ENCODE measurements at places on chromosomes 3 and 15.

GRCh38 chr15:72541674-72542073, 67.5 kb downstream of the ARIH1 start:
- DNase-seq: no peak

DNA sequence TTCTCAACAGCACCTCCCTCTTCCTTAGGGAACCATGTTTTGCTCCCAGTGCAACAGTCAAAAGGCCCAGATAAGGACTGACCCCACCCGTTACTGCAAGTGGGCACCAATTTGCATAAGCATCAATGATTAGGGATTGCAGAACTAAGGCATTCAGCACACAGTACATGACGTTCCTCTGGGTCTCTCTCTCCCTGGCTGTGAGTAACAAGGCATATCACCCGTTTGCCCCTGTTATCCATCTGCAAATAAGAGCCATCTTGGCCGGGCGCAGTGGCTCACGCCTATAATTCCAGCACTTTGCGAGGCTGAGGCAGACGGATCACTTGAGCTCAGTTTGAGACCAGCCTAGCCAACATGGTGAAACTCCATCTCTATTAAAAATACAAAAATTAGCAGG, 18.8 kb downstream of the MAGI1 start:
- no peak for DNase-seq

DNA sequence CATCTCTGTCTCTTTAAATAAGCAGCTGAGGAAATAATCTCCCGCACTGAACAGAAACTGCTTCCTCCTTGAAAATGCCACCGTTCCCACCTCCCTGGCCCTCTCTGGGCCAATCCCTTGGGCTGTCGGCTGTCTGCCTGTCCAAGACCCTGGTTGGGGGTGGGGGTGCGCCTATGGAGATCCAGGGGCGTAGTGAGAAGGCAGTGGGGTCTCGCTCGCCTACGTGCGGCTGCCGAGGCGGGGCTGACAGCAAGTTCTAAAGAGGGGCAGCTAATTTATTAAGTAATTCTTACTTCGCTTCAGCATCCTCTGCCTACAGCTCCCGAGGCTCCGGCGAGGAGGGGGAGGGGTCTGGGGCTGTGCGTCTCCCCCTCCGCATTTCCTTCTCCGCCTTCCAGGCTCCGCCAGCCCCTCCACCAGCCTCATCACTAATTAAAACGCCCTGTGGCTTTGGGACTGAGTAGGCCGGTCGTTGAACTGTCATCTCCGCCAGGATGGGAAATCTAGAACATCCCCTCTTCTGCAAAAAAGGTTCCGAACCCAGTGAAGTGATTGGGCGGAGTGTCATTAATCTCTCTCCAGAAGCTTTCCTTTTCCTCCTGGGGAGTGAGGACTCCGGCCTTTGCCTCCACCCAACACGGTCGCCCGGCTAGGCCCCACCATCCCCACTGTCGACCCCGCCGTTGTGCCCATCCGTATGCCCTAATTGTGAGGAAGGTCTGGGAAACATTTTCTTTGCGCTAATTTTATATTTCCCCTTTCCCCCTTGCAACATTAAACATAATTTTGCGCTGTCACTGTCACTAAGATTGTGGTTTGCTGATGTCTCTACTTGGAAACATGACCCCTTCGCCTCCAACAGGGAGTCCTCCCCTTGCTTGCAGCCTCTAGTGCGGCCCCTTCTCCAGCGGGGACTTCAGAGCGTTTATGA, 16.9 kb downstream of the NR2F2 start:
- peak; percentile 45 for DNase-seq

DNA sequence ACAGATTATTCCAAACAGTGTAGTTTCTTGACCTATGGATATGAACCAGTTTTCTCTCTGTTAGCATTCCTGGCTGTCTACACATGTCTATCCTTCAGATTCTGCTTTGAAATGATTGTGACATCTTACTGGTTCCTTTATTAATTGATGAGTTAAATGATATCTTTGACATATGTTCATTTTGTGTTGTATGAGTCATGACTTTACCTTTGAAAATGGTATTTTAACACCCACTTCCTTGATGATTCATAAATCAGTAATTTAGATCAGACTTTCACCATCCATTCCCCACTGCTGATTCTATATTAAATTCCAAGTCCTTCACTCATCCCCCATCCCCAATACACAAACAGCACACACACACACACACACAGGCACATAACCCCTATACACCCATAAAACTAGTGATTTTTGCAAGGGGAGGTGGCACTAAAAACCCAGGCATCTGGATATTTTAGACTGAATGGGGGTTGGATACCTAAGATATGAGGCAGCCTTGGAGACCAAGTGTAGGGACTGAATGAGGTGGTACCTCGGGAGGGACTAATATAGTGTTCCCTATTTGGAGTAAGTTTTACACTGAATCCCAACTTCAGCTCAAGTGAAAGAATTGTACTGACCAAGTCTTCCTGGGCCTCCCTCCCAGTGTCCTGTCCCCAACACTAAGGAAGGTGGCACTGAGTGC, 9.7 kb downstream of the CCK start:
- DNase-seq: no peak
